Osteocyte (in vitro differentiated cells): ENCODE measurements at places on chromosomes 12 and 14. TPM values are rescaled to one million over a fixed set of nuclear protein-coding genes. Genes with fewer than 3 reads are reported as not detected.

The SLC6A13 gene
- total RNA-seq = 0.43 TPM in 1 of 2 replicates, not detected in the other

The ZNF891 gene
- 2.1 and 2.3 TPM in 2 replicates for total RNA-seq

The LRTM2 gene
- not detected in 2 replicates for total RNA-seq

DNA sequence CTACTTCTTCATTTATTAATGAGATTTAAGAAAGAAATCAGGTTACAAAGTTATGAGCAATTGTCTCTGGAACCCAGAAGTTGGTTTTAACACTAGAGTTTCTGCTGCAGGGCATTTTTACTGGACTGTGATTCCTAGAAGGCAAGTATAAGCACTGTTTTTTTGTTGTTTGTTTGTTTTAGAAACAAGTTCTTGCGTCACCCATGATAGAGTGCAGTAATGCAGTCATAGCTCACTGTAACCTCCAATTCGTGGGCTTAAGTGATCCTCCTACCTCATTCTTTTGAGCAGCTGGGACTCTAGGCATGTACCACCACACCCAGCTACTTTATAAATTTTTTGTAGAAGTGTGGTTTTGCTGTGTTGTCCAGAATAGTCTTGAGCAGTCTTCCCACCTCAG, 25.6 kb downstream of the RAP1B start:
- H3K27me3 ChIP-seq = no peaks in the 10 kb centered on the region
- H3K4me1 ChIP-seq = peaks cover 56% of the 10 kb centered on the region
- no peaks in the 10 kb centered on the region for H3K36me3 ChIP-seq
- peak overlapping the region; percentile 58 for H3K27ac ChIP-seq
- no peak for DNase-seq

- DNase-seq = no peak
- H3K4me3 ChIP-seq = no peak overlapping the region
- no peak overlapping the region for H3K27ac ChIP-seq
- H3K36me3 ChIP-seq = no peaks in the 10 kb centered on the region
Observed at GRCh38 chr14:62031504-62031903, 269.3 kb downstream of the SNAPC1 start.

GRCh38 chr12:93829016-93829415, 151.8 kb downstream of the CRADD start:
- peak overlapping the region; percentile 79 for H3K27ac ChIP-seq
- H3K4me3 ChIP-seq = peak overlapping the region; percentile 26
- no peaks in the 10 kb centered on the region for H3K36me3 ChIP-seq
- no peak for DNase-seq
